ENCODE measurements at places on chromosomes 3 and 15.

DNA sequence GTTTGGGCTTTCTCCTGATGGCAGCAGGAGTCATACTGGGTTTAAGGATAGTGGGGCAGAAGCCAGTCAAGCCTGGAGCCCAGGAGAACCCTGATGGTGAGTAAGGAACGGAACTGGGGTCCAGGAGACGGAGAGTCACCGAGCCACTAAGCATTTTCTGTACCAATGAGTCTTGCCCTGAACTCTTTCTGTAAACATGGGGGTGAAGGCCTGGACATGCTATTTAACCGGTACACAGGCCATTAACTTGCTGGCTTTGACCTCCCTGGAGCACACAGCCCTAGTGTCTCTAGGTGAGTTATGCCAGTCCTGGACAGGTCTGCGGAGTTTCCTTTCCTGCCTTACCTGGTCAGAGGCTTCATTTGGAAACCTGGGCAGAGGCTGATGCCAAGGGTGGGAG, 3.9 kb downstream of the SLC6A6 start:
- DNase-seq: no peak

DNA sequence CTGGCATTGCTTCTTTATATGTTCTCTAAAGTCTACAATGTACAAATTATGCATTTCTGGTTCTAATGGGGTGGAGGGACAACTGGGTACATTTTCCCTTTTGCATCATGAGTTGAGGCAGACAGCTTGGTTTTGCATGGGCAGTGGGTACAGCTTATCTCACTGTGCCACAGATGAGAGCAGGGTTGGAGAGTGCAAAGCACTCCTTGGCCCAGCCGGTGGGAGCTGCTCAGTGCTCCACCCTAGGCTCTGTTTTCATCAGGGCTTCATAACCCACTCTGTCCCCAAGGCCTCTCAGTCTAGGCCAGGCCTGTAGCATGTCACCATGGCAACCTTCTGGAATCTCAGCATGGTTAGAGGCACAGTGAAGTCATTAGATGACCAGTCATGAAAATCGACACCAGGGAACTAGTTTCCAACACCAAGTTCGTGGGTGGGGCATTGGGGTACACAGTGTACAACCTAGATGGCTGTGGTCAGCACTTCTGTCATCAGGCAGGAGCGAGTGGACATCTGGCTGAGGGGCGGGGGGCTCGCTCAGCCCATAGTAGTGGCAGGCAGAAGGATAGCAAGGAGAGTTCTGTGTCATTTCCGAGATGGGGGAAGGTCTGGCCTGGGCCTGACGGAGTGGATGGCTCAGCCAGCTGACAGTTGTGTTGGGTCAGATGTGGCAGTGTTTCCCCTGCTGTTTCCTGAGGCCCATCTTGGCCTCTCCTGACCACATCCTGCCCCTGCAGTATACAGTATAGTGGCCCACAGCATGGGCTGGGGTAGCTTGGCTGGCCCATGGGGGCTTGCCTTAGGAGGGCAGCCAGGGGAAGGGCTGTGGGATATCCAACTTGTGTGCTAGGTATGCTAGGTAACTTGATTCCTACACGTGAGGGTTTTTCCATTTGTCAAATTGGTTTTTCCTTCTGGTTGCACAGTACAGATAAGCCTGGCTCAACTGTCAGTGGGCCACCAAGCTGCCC, 75.7 kb upstream of the PRR23C start:
- no peak for DNase-seq

- DNase-seq: no peak
Measured at GRCh38 chr15:69663441-69663840, 210.8 kb downstream of the RPLP1 start.

GRCh38 chr3:189673535-189673934, 42.3 kb downstream of the TP63 start:
- DNase-seq: no peak

DNA sequence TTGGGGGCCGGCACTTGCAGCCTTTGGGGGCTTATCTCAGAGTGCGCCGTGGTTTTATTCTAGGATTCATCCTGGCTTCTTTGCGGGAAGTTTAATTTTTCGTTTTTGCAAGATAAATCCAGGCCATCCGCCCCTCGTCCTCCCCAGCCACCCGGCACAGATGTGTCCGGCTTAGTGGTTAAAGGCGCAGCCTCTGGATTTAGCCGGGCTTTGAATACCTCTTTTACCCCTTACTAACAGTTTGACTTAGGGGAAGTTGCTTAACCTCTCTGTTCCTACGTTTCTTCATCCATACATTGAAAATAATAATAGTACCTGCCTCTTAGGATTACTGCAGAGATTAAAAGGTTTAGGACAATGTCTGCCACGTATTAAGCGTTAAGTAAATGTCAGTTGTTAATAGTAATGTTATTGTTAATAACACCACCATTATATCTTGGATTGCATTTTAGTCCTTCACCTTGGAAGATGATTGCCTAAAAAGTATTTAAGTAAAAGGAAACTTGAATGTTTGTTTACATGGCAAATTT, 714 bp downstream of the ECT2 start:
- DNase-seq: no peak

DNA sequence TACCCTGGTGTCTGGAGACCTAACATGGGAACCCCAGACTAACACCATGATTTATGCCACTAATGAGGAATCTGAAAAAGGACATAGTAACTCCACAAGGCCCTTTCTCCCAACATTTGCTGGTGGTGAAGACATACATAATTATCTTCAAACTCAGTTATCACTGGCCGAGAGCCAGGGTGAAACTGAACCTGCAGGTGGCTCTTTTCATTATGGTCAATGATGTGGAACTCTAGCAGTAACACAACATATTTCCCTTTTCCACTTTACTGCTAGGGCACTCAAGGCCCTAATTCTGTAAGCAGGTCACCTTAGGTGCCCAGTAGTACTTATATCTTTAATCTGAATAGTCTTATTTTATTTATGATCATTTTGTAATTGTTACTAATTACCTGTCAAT, 326.4 kb upstream of the SATB1 start:
- DNase-seq: no peak

DNA sequence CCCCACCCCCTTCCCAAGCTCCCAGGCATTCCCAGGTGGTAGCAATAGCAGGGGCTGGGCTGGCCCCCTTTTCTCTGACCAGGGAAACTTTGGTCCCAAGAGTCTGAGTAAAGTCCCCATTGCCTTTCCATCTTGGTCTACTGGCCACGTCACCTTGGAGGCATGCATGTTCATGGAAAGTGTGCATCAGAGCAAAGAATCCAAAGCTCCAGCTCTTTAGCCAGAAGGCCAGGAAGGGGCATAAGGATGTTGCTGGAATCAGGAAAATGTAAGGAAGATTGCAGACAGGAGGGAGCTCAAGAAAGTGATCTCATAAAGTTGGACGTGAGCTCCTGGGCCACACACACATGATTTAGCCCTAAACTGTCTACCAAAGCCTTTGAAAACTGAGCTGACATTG, 63.6 kb downstream of the KBTBD12 start:
- no peak for DNase-seq

- no peak for DNase-seq
Measured at GRCh38 chr3:58184309-58184981, 26.3 kb downstream of the DNASE1L3 start.

- DNase-seq: no peak
Measured at GRCh38 chr15:66644869-66645268, 57.2 kb upstream of the SMAD6 start.

GRCh38 chr3:23003733-23004046, 199.4 kb upstream of the UBE2E2 start:
- no peak for DNase-seq

- DNase-seq: no peak
Measured at GRCh38 chr15:39504808-39505207, 76.1 kb upstream of the THBS1 start.

- no peak for DNase-seq
Measured at GRCh38 chr3:195905970-195906864, 2.1 kb downstream of the TNK2 start.

GRCh38 chr3:165491487-165491886, 295.3 kb upstream of the SLITRK3 start:
- DNase-seq: no peak

GRCh38 chr15:88438181-88438580, 29.0 kb downstream of the MRPL46 start:
- DNase-seq: no peak

DNA sequence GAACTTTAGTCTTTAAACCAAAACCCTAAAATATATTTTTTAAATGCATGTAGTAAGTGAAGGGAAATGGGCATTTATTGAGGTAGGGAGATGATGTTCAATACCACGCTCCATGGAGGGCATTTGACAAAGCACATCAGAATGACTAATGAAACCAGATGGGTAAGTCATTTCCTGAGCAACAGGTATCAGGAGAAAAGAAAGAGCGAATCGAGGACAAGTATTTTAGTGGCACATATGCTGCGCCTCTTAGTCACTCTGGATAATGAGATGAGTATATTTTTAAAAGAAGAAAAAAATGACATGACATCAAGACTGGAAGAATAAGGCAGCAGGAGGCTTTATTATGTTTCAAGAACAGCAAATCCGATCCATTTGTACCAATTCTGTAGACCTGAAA, 129.0 kb upstream of the ARHGEF3 start:
- no peak for DNase-seq

GRCh38 chr15:57640930-57641682, 49.4 kb downstream of the MYZAP start:
- no peak for DNase-seq

- no peak for DNase-seq
Measured at GRCh38 chr3:29311795-29312194, 30.9 kb downstream of the RBMS3 start.

- no peak for DNase-seq
Measured at GRCh38 chr3:7075901-7076300, 215.0 kb downstream of the GRM7 start.

- no peak for DNase-seq
Measured at GRCh38 chr15:57031605-57032004, 113.2 kb downstream of the TCF12 start.

- no peak for DNase-seq
Measured at GRCh38 chr3:193996641-193997089, 139.3 kb upstream of the HES1 start.

DNA sequence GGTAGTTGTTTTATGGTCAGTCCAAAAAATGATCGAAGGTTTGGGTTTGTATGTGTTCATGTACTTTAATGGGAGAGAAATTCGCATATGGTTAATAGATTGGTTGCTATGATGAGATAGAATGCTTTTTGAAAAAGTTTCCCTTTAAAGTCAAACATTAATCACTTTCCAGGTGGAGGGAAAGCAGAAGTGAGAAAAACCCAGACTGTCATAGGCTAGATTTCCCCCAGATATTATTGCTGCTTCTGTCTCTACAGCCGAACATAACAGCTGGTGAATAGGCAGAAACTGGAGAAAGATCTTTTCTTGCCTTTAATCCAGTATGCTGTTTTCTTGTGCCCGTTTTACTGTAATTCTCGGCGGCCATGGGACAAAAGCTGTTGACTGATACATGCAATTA, 287.6 kb downstream of the SOX2 start:
- DNase-seq: no peak

DNA sequence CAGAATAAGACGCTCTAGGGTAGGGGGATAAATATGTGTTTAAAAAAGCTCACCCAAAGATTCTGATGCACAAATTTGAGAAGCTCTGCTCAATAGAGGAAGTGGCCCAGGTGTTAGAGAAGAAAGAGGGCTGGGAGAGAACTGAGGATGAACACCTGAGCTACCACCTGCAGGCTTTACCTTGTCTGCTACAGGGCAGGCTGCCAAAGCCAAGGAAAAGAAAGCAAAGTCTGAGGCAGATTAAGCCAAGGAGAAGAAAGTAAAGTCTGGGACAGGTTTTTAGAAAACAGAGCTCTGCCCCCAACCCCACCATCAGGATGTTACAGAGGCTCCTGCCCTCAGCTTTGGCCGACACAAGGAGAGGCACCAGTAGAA, 92.9 kb downstream of the THRB start:
- DNase-seq: no peak

DNA sequence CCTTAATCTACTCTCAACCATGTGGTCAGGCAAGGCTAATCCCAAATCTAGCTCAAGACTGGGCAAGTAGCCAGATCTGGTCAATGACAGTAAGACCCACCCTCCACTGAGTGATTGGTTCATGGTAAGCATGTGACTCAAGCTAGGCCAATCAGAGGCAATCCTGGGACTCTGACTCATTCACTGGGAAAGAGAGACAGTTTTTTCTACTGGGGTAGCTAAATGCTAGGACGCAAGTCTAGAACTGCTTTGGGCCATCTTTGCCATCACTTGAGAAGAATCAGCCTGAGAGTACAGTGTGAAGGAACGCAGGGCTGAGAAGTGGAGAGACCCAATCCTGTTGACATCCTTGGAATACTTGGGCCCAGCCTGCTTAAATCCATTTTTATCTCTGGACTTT, 9.4 kb upstream of the RAD18 start:
- DNase-seq: no peak

GRCh38 chr15:91055548-91056331, 33.3 kb upstream of the VPS33B start:
- DNase-seq: peak; percentile 81

DNA sequence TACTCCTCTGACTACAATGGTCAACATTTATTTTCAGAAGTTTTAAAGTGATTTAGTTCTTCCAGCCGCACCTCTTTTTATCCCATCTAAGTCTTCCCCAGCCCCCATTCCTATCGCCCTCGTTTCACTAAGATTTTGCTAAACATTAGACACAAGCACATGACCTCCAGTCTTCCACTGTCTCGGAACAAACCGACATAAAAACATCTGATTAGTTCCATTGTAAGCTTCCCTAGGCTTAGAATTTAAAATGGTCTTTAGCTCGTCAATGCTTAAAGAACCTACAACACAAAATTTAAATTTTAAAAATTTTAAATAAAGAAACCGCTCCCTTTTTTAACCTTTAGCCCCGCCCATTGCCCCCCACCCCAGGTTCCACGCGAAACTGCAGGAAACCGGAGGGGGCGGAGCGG, 284 bp upstream of the TSC22D2 start:
- peak; percentile 83 for DNase-seq

- DNase-seq: no peak
Measured at GRCh38 chr15:93049914-93050578, 39.0 kb downstream of the RGMA start.

DNA sequence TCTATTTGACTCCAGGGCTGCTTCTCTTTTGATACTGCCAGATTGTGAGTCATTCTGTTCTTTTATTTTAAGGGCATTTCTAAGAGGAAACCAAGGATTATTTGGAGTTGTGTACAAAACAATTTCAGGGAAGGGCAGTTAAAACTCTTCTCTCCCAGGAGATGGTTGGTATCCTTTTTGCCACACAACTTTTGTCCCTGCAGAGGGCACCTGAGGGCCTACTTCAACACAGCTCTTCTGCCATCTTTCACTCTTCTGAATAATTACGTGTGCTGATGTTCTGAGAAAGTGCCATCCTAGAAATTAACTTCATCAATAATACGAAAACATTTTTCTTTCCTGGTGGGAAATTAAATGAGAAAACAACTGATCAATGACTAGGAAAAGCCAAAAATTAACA, 75.7 kb upstream of the GADL1 start:
- DNase-seq: no peak

DNA sequence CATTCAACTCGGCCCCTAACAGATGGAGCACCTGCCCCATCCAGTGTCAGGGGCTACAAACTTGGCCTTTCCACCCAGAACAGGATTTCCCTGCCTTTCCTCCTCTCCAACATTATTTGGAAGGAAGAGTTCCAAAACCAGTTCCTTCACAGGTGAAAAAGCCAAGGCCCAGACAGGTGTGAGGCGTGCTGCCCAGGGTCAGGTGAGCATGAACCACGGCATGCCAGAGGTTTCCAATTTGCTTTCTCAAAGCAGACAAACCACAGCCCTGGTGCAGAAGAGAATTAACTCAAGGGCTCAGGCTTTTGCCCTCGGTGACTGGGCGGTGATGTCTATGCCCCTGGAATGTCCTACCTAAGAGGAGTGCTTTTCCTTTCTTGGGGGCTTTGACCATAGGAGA, 43.2 kb downstream of the LDHAL6B start:
- DNase-seq: no peak

GRCh38 chr3:197300361-197300760, 1.9 kb upstream of the DLG1 start:
- no peak for DNase-seq

- DNase-seq: no peak
Measured at GRCh38 chr3:27310688-27311087, 58.5 kb downstream of the NEK10 start.
